ENCODE measurements at places on chromosomes 2 and 18.

DNA sequence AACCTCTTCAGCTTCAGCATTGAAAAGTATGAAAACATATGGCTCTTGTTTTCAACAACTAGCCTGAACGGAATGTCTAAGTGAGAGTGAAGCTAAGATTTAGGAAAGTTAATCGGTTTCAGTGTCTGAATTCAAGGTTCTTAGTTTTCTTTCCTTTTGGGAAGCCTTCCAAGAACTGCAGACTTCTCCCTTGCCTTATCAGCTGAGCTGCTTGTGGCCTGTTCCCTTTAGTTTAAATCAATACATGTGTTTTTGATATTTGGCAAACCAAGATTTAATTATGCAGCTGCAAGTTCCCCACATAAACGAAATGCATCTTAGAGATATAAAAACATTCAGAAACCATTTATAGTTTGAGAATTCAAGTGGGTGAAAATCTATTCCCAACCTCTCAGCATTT, 274.3 kb upstream of the NRP2 start:
- DNase-seq, result no peak

- no peak for DNase-seq
Measured at GRCh38 chr2:174794851-174795374, 30.6 kb upstream of the CHRNA1 start.

DNA sequence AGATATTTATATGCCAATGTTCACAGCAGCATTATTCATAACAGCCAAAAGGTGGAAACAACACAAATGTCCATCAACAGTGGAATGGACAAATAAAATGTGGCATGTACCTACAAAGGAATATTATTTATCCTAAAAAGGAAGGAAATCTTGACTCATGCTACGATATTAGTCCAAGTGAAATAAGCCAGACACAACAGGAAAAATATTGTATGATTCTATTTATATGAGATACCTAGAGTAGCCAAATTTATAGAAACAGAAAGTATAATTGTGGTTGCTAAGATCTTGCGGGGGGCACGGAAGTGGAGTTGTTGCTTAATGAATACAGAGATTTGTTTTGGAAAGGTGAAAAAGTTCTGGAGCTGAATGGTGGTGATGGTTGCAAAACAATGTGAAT, 33.0 kb upstream of the CCDC150 start:
- no peak for DNase-seq

- DNase-seq, result no peak
Measured at GRCh38 chr2:204021290-204022081, 84.9 kb downstream of the ICOS start.

Measured in activated T-helper 1 cell treated with Interleukin-2 at 50 U/mL for 16 hours (primary cell).